NCI-H446 treated with DMSO at 0.1 percent for 48 hours (cell line): ENCODE measurements at places on chromosomes 11 and 22.

DNA sequence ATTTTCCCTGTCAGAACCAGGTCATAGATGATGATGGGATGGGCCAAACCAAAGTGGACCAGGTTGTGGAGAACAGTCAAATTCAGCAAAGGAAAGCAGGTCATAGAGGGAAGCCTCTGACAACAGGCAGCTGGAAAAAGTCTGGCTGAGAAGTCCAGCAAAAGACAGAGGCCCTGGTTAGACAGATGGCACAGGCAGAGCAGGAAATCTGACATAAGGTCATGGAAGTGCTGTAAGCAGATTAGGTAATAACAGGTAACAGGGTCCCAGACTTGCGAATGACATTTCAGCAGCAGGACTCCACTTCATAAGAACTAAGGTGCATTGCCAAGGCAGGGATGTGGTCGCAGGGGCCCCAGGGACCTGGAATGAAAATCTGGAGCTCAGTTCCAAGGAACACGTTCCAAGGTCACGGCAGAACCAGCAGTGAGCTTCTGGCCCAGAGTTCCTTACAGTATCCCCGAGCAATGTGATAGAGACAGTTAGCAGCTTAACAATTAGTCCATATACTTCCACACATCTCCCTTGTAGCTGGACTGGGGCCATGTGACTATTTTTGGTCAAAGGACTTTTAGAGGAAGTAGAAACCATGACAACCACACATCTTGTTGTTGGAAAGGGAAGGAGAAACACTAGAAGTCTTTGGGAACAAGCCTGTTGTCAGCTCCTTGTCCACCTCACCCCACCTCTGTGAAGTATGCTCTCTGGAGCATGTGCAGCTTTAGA is 75.4 kb downstream of the ME3 start:
- DNase-seq: no peak

DNA sequence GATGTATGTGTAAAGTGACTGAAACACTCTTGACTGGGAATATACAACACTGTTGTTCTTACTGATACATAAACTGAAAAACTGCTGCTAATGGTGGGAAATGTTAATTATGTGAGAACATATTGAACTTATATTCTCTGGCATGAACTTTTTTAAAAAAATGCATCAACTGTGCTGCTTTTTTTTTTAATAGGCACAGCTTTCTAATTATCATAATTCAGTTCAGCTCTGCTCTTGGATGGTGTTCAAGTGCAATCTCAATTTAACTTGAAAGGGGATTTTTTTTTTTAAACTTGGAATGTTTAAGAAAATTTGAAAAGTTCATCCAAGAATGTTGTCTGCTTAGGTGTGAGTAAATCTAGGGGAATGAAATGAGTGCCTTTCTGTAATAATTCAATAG is 5.2 kb downstream of the TEAD1 start:
- no peak for DNase-seq

DNA sequence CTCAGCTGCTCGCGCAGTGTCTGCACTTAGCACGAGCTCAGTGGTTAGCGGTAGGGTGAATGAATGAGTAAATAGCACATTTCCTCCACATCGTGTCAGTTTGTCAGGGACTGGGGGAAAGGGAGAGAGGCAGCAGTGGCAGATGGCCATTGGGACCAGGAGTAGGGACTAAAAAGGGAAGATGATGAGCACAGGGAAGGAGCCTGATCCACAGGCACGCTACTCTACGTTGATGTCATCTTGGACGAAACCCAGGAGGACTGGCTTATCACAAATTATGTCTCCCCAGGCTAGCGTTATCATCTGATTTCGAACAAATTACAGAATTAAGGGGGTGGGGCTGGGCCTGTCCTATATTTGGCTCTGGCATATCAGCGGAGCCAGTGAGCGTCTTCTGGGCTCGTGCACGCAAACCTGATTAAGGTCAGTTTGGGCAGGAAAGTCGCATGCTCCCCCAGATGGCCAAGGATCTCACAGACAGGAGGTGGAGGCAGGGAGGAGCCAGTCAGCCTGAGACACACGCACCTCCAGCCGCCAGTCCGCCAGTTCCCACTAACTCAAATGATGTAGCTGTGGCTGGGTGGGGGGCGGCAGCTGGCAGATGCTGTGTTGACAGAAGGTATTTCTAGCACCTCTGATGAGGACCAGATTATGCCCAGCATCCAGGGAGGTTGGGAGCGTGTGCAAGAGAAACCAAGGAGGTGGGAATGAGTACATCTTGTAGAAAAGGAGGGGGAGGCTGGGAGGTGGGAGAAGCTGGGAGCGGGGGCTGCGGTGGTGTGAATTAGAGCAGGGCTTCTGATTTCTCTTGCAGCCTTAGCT is 97.4 kb upstream of the PRDM11 start:
- DNase-seq: peak; percentile 66

- DNase-seq: no peak
Observed at GRCh38 chr11:100970283-100971164, 159.1 kb downstream of the PGR start.

- DNase-seq: peak; percentile 74
Observed at GRCh38 chr22:20243537-20244249, 24.4 kb downstream of the RTN4R start.

GRCh38 chr22:26617271-26618199 is at the start of gene CRYBB1:
CRYBB1 (minus strand) TSS chr22:26618027; CDS start chr22:26616319, 1,708 bp downstream.
- no peak for DNase-seq

- no peak for DNase-seq
Observed at GRCh38 chr22:32389685-32390084, 22.4 kb downstream of the RTCB start.

- DNase-seq: no peak
Observed at GRCh38 chr22:46018859-46019258, 41.9 kb upstream of the WNT7B start.

DNA sequence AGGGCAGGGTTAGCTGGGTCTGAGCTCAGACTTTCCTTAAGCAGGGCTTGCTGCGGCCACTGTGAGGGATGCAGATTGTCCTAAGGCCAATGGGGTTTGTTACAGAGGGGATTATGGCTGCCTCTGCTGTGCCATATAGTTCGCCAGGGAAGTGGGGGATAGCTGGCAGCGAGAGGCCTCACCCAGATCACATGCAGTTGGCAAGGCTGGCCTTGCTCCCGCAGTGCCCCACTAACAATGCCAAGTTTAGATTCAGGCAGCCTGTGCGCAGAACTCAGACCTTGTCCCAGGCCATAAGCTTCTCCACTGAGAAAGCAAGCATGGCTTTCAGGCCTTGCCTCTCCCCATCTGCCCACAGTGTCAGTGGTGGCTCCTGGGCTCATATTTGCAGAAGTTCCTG is 4.7 kb upstream of the APOL2 start:
- no peak for DNase-seq

DNA sequence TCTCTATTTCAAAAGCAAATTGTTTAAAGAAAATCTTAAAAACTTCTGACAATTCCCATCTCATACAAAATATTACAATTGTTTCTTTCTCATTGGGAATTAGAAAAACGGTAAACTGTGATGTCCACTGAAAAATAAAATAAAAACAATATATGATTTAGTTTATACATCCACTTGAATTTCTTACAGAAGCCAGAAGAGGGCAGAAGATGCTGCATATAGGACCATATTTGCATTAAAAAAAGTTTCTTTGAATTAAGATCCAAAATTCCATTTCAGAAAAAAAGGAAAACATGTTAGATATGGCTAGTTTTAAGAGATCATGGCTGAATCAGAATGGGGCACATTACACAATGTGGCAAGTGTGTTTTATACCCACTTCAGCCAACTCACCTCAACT is 39.3 kb upstream of the LRRC4C start:
- DNase-seq: no peak

- DNase-seq: peak; percentile 67
Observed at GRCh38 chr11:77094841-77095365, 7.7 kb upstream of the OMP start.

DNA sequence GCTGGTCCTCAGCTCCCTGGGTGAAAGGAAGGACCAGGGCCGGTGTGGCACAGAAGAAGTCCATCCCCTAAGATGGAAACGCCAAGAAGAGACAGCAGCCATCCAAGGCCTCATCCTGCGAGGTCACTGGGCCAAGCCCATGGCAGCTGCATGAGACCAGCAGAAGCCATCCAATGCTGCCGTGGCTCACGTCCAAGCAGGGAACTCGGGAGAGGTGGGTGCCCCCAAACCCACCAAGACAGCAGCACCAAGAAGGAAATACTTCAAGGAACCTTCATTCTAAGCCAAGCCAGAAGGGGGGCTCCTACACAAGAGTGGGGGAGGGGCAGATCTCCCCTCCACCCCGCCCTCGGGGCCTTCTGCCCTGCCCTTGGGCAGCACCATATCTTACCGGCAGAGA is 49.6 kb downstream of the IGSF9B start:
- no peak for DNase-seq

GRCh38 chr11:29333993-29334775 is 682.6 kb downstream of the KCNA4 start:
- no peak for DNase-seq

GRCh38 chr22:39253435-39254070 is 8.8 kb upstream of the PDGFB start:
- no peak for DNase-seq

DNA sequence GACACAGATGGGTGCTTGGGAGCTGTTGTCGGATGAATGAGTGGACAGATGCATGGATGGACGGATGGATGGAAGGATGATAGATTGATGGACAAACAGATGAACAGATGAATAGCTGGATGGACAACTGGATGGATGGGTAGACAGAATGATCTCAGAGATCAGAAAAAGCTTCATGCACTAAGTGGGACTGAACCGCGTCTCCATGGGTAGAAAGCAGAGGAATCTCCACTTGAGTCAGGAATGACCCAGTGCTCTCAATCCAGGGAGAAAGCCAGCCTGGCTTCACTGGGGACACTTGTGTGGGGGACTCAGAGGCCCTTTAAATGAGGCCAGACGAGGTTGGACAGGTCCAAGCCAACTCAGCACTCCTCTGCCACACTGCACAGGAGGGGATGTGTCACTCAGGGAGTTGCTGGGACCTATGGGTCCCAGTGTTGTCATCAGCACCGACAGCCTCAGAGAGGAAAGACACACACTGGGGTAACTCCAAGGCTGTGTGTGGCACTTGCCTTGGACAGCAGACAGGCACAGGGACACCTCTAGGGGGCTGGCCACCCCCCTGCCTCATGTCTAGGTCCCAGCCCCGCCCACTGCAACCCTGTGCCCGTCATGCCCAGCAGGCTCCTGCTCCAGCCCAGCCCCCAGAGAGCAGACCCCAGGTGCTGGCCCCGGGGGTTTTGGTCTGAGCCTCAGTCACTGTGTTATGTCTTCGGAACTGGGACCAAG is 5.6 kb downstream of the IGLL5 start:
- no peak for DNase-seq

DNA sequence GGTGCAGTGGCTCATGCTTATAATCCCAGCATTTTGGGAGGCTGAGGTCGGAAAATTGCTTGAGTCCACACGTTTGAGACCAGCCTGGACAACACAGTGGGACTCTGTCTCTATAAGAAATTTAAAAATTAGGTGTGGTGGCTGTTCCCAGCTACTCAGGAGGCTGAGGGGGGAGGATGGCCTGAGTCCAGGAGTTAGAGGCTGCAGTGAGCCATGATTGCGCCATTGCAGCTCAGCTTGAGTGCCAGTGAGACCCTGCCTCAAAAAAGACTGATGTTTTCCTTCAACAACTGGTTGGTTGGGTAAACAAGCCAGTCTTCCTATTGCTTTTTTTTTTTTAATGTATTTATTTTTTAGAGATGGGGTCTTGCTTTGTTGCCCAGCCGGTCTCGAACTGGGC is 9.2 kb downstream of the XBP1 start:
- no peak for DNase-seq

DNA sequence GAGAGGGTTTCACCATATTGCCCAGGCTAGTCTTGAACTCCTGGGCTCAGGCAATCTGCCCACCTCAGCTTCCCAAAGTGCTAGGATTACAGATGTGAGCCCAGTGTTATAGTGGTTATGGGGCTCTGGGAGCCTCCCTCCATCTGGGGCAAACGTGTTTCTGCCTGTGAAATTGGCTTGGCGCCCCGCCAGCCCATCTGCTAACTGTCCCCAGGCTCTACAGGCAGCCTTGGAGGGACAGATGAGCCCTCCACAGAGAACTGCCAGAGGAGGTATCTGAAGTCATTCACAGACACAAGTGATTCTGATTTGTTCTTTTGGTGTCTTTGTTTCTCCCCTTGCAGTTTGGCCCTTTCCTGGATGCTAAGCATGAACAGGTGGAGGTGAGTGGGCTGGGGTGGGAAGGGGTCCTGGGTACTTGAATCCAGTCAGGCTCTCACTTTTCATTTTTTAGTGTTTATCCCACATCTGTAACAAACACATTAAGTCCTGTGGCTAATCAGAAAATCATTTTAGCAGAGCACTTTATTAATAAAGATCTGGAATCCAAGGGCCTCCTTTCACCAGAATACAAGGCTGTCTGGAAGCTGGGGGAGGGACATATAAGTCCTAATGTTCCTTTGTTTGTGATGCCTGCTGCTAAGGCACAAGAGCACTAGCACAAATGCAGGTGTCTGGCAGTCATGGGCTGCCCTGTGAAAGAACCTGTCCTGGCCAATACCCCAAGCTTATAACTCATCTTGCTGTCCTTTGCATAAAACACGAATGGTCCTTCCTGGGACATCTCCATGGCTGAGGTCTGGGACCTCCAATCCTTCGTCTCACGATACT is 25.7 kb upstream of the CDC42EP2 start:
- DNase-seq: peak; percentile 65

DNA sequence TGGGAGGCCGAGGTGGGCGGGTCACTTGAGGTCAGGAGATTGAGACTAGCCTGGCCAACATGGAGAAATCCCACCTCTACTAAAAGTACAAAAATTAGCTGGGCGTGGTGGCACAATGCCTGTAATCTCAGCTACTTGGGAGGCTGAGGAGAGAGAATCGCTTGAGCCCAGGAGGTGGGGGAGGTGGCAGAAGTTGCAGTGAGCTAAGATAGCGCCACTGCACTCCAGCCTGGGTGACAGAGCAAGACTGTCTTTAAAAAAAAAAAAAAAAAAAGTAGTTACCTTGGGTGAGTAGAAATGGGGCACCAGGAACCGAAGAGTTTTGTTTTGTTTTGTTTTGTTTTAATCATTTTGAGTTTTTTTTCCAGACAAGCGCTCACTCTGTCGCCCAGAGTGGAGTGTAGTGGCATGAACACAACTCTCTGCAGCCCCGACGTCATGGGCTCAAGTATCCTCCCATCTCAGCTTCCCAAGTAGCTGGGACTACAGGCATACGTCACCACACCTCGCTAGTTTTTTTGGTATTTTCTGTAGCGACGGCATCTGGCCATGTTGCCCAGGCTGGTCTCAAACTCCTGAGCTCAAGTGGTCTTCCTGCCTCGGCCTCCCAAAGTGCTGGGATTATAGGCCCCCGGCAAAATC is 15.8 kb downstream of the THAP12 start:
- no peak for DNase-seq

- DNase-seq: no peak
Observed at GRCh38 chr22:46162285-46162684, 12.0 kb downstream of the PPARA start.

DNA sequence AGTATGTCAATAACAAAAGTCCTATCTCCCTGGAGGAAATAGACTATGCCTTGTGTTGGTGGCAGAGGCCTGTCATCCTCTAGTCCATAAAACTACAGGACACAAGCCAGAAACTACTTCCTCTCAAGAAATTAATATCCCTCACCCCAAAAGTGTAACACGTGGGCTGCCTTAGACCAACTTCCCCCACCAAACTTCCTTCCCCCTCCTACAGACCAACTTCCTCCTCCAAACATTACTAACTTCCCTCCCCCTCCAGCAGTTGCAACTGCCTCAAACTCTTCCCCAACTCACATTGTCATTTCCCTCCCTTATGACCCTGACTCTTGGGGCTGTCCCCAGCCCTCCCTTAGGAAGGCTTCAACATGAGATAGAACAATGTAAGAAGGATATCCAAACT is 6.3 kb downstream of the OR52K2 start:
- DNase-seq: no peak

- peak; percentile 35 for DNase-seq
Observed at GRCh38 chr11:100932474-100933100, 197.0 kb downstream of the PGR start.
